ENCODE measurements at places on chromosomes 7 and 10.

GRCh38 chr10:47314416-47314970 is 7.8 kb upstream of the GDF2 start:
- DNase-seq = no peak

DNA sequence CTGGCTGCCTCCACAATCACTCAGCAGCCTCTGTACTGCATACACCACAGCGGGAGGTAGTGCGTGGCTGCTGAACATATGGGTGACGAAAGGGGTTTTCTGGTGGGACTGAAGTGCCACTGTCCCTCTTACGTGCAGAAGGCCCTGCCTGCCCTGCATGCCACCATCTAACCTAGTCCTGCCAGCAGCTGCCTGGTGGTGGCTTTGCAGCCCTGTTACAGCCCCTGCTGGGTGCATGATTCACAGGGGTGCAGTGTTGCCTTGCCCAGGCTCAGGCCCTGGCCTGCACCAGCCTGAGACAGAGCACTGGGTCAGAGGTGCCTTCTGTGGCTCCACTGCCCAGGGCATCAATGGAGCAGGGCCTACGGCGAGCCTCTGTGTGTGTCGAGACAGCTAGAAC is 50.1 kb downstream of the SYPL1 start:
- DNase-seq = no peak

DNA sequence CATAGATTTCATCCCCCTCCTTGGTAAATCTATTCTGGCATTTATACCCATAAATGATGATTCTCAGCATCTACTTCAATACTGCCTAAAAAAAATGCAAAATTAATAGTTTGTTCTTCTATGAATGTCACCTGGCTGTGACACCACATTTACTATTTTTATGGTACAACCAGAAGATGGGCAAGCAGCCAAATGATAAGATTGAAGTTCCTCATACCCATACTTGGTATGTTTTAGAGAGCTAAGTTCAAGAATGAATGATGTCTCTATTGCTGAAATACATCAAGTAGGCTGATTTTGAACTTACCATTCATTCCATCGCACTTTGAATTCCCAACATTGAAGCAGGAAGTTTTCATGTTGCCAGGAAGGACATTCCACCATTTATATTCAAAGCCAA is 134.2 kb downstream of the ELAPOR2 start:
- no peak for DNase-seq

DNA sequence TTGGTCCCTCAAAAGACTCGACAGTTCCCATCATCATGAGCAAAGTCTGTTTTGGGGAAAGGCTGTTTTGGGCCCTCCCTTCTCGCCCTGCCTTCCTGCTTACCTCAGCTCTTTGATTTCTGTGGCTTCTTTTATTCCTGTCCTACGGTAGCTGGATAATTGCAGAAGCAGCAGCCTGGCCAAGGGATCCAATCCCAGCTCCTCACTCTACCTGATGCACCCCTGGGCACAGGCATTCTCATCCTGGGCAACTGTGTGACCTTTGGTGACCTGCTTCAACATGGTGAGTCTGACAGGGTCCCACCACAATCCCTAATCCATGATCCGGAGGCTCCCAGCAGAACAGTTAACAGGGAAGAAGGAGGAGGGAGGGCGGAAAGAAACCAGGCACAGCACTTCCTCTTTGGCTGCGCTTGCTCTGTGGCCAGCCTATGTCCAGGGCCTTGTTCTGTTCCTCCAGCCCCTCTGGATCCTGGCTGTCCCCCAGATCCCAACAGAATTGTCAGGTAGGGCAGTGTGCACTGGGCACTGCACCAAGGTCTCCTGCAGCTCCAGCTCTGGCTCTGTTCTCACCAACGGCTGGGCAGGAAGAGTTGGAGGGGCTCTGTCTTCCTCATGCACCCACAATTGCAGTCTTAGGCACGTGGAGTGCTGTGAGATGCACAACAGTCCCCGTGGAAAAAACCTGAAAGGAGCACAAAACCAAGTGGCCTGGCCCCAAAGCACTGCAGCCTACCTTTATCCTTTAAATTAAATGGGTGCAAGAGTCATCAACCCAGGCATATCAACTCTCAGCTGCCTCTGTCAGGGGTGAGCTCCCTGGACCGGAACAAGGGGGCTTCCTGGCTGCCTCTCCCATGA is 144.4 kb downstream of the PTPN20 start:
- DNase-seq = no peak

GRCh38 chr10:125076121-125076825 is 84.1 kb downstream of the CTBP2 start:
- DNase-seq = no peak

DNA sequence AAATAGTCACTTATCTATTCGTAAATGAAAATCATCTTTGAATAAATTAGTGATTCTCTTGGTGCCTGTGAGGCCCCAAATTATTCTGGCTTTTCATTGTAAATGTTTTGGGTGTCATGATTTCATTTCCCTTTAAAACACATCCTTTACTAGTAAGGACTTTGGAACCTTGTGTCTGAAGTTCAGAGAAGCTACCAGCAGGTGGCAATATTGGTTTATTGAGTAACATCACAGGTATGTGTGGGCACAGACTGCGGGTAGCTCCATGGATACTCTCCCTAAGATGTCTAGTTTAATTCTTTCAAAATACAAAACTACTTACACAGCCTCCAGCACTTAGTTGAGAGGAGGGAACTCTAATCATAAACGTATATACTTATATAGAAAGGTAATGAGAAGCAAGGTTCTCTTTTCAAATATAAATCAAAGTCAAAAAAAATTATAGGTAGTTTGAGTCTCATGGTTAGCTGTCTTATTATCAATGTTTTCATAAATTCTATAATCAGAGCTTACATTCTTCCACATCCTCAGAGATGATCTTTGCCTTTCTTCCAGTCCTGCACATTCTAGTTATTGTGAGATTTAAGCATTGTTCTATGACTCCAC is 449.6 kb downstream of the GRM8 start:
- no peak for DNase-seq

- no peak for DNase-seq
These were observed 9.1 kb downstream of the LOXL4 start for GRCh38 chr10:98258683-98259454.

Measured in GF-D8 (cell line).